ENCODE measurements at places on chromosomes 2 and 18. TPM values are rescaled to one million over a fixed set of nuclear protein-coding genes. Genes with fewer than 3 reads are reported as not detected.

The L3MBTL4 gene
- 0.85 TPM for total RNA-seq

- no peak for DNase-seq
- no peak overlapping the region for H3K4me3 ChIP-seq
- H3K4me1 ChIP-seq, result no peaks in the 10 kb centered on the region
Measured at GRCh38 chr18:56121669-56122068, 516.7 kb downstream of the TXNL1 start.

The RNF144A gene
- 14.7 TPM for total RNA-seq

DNA sequence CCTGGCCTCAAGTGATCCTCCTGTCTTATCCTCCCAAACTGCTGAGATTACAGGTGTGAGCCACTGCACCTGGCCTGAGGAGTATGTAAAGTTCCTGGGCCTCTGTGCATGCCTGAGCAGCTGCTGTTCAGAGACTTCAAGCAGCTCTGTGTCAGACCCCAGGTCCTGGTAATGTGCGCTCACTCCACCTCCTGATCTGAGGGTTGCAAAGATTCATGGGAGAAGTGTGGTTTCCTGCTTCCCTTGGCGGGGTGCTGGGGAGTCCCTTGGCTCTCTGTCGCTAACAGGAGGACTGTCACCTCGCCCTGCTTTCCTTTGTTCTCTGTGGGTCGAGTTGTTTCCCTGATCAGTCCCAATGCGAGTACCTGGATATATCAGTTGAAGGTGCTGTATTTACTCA is 8.6 kb upstream of the IL36A start:
- H3K4me1 ChIP-seq, result no peaks in the 10 kb centered on the region
- DNase-seq, result peak; percentile 0
- no peak overlapping the region for H3K27ac ChIP-seq
- no peaks in the 10 kb centered on the region for H3K36me3 ChIP-seq
- no peak overlapping the region for H3K4me3 ChIP-seq
- no peaks in the 10 kb centered on the region for H3K27me3 ChIP-seq

The KCNS3 gene
- 62.4 TPM for total RNA-seq

The KLF11 gene
- total RNA-seq, result 5.6 TPM

GRCh38 chr2:237208373-237209260 is 122.9 kb downstream of the COPS8 start:
- no peak for DNase-seq
- H3K27ac ChIP-seq, result no peak overlapping the region
- no peaks in the 10 kb centered on the region for H3K27me3 ChIP-seq
- peaks cover 24% of the 10 kb centered on the region for H3K4me1 ChIP-seq
- H3K4me3 ChIP-seq, result no peak overlapping the region

DNA sequence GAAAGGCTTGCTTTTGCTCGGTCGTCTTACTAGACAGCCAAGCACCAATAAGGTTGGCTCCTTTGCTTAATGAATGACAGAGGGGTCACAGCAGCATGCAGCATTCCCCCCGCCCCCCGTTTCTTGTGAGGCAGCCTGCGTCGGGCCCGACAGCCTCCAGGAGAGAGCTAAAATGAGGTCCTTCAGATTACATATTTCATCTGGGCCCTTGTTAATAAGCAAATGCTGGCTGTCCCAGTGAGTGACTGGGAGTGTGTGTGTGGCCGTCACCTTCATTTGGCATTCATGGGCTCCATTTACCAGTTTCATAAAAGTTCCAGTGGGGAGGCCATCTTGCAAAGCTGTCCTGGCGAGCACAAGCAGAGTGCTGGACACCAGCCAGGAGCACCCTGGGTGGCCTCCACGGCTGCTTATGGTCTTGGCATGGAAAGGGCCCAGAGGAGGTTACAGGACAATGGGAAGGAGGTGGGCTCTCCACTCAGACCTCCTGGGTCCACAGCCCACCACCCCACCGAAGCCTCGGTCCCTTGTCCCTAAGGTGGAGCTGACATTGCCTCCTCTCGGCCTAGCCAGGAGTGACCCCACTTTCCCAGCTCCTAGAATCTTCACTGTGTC is 37.2 kb downstream of the ODC1 start:
- DNase-seq, result no peak
- H3K27me3 ChIP-seq, result no peaks in the 10 kb centered on the region
- H3K4me1 ChIP-seq, result no peaks in the 10 kb centered on the region
- no peaks in the 10 kb centered on the region for H3K36me3 ChIP-seq
- no peak overlapping the region for H3K27ac ChIP-seq

The MTCL1 gene
- total RNA-seq, result 35.1 TPM

The TTR gene
- not detected for total RNA-seq

- H3K27ac ChIP-seq, result no peak overlapping the region
- H3K4me1 ChIP-seq, result no peaks in the 10 kb centered on the region
- H3K4me3 ChIP-seq, result no peak overlapping the region
Measured at GRCh38 chr2:185785156-185785555, 46.6 kb downstream of the FSIP2 start.

DNA sequence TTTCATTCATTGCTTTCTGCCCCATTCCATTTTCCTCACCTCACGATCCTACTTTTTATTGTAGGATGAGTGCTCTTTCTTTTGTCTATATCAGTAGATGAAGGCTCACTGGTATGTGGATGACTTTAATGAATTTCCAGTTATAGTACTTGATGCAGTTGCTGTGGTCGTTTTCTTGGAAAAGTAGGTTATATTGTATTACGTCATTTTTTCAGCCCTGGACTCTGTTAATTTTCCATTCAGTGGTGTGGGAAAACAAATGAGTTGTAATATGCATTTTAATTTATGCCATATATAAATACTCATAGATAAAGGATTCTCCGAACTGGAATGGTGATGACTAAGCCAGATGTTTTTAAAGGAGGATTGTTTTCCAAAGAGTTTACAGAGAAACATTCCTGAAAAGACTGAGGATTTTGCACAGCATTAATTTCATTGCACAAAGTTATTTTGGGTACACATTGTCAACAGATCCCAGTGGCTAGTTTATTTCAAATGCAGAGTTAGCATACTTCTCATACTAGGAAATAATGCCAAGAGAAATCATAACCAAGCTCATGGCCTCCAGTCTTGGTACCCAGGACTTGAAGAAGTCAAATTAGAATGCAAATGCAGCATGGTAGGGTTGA is 189.7 kb downstream of the PAX3 start:
- H3K27me3 ChIP-seq, result no peaks in the 10 kb centered on the region
- no peak overlapping the region for H3K4me3 ChIP-seq
- H3K4me1 ChIP-seq, result 0 out of 2 replicates have a peak, but pooled peaks cover 3% of the 10 kb centered on the region
- no peaks in the 10 kb centered on the region for H3K36me3 ChIP-seq
- no peak overlapping the region for H3K27ac ChIP-seq

Measured in GM23338 (cell line).